Smooth muscle cell of the coronary artery (primary cell): ENCODE measurements at places on chromosomes 6 and 20. TPM values are rescaled to one million over a fixed set of nuclear protein-coding genes. Genes with fewer than 3 reads are reported as not detected.

SEMG1 gene
- not detected in 2 replicates for total RNA-seq

GABBR1 gene
- total RNA-seq, result 7.3 and 8.8 TPM in 2 replicates

ACTL10 gene
- 1.5 and 2.8 TPM in 2 replicates for total RNA-seq

RTEL1 gene
- total RNA-seq, result 9.2 and 12.5 TPM in 2 replicates

MPIG6B gene
- not detected in 2 replicates for total RNA-seq

MGME1 gene
- total RNA-seq, result 2.8 and 6.5 TPM in 2 replicates

ZNF311 gene
- 0.94 and 0.98 TPM in 2 replicates for total RNA-seq

GSTA2 gene
- total RNA-seq, result not detected in 2 replicates

TCP11 gene
- 0.15 TPM in 1 of 2 replicates, not detected in the other for total RNA-seq

TP53TG5 gene
- total RNA-seq, result 0.12 TPM in 1 of 2 replicates, not detected in the other

NFATC2 gene
- 0.60 TPM in 1 of 2 replicates, not detected in the other for total RNA-seq

SRMS gene
- not detected in 2 replicates for total RNA-seq

BNIP5 gene
- not detected in 2 replicates for total RNA-seq

ATP5F1E gene
- total RNA-seq, result 34.3 and 34.9 TPM in 2 replicates

MYLK2 gene
- 1.1 TPM in 1 of 2 replicates, not detected in the other for total RNA-seq

GHRH gene
- not detected in 2 replicates for total RNA-seq

TSPO2 gene
- total RNA-seq, result not detected in 2 replicates

ZKSCAN8 gene
- total RNA-seq, result 10.5 and 11.2 TPM in 2 replicates

SPEF1 gene
- total RNA-seq, result 0.08 and 0.12 TPM in 2 replicates

SYCP2L gene
- 0.08 TPM in 1 of 2 replicates, not detected in the other for total RNA-seq

MYO6 gene
- 8.8 and 13.9 TPM in 2 replicates for total RNA-seq

ID4 gene
- 1.1 and 43.5 TPM in 2 replicates for total RNA-seq

DUSP22 gene
- total RNA-seq, result 13.5 and 15.3 TPM in 2 replicates

FAM162B gene
- total RNA-seq, result 0.30 and 0.82 TPM in 2 replicates

ZNF341 gene
- total RNA-seq, result 0.75 and 1.1 TPM in 2 replicates

RIN2 gene
- 45.9 and 55.9 TPM in 2 replicates for total RNA-seq

CST2 gene
- not detected in 2 replicates for total RNA-seq

SLC17A3 gene
- not detected in 2 replicates for total RNA-seq

ZSCAN31 gene
- 16.8 and 21.2 TPM in 2 replicates for total RNA-seq

MCM8 gene
- total RNA-seq, result 1.8 and 4.3 TPM in 2 replicates
